ENCODE measurements at places on chromosomes 3 and 15.

GRCh38 chr15:100716456-100717085, 114.2 kb downstream of the ASB7 start:
- DNase-seq, result peak; percentile 44

GRCh38 chr3:97306226-97306625, 458.3 kb upstream of the ARL6 start:
- DNase-seq, result no peak

DNA sequence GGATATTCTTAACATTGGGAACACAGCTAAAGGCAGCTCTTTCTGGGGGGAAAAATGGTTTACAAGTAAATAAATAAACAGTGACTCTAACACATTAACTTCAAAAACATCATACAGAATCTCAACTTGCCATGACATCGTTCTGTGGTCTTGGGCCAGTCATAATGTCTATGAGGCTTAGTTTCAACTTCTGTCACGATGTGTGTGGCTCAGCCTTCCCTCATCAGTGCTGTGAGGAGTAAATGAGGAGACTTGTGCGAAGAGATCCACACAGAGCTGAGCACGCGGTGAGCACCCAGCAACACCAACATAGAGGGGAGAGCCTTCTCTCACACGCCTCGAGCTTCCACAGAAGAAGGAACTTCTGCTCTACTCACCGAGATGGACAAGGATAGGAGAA, 49.0 kb downstream of the DZIP1L start:
- no peak for DNase-seq

GRCh38 chr3:123353227-123353849, 95.6 kb downstream of the ADCY5 start:
- no peak for DNase-seq

- no peak for DNase-seq
Observed at GRCh38 chr15:28994831-28995596, 109.2 kb downstream of the APBA2 start.

- DNase-seq, result no peak
Observed at GRCh38 chr15:100987143-100987542, 68.0 kb downstream of the LRRK1 start.

GRCh38 chr15:99702895-99703602, 30.2 kb downstream of the LYSMD4 start:
- DNase-seq, result no peak

DNA sequence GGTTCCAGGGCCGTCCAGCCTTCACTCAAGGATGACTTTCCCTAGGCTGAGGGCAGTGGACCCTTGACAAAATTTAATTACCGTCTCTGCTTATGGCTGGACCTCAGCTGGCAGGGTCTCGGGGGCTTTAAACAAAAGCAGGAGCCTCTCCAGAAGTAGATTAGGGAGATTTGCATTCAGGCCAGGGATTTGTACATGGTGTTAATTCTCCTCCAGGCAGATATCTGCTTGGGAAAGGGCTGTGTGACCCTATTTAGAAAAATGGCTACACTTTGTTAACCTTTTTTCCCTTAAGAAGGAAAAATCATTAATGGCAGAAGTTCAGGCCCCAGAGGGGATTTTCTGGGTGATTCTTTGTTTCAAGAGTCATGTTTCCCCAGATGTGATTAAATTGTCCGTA, 329.1 kb upstream of the C2CD4B start:
- no peak for DNase-seq

GRCh38 chr3:69339760-69340159, 46.1 kb downstream of the FRMD4B start:
- peak; percentile 70 for DNase-seq

GRCh38 chr15:27662892-27663291, 436.2 kb downstream of the OCA2 start:
- no peak for DNase-seq

DNA sequence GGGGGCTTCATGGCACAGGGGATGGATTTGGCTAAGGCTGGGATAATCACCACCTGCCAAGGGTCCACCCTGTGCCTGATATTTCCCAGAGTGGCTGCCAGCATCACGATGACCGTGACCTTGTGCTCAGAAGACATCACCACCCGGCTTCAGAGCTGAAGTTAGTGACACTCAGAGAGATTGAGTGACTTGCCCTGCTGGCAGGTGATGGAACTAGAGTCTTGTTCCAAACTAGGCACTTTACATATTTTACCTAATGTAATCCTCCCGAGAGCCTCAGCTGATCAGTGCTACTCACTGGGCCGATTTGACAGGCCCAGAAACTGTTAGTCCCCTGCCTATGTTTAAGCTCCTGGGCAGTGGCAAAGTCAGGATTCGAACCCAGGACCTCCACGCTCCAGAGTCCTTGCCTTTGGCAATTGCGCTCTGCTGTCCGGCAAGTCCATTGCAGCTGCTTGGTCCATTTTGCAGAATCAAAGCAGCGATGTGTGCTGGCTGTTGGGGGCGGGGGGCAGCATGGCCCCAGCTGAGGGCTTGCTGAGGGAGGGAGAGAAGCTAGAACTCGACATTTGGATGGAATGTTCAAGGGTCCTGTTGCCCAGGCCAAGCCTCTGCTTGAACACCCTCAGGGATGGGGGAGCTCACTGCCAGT, 74.8 kb upstream of the GATA2 start:
- DNase-seq, result no peak

GRCh38 chr3:16587681-16588060, 17.6 kb downstream of the DAZL start:
- no peak for DNase-seq

DNA sequence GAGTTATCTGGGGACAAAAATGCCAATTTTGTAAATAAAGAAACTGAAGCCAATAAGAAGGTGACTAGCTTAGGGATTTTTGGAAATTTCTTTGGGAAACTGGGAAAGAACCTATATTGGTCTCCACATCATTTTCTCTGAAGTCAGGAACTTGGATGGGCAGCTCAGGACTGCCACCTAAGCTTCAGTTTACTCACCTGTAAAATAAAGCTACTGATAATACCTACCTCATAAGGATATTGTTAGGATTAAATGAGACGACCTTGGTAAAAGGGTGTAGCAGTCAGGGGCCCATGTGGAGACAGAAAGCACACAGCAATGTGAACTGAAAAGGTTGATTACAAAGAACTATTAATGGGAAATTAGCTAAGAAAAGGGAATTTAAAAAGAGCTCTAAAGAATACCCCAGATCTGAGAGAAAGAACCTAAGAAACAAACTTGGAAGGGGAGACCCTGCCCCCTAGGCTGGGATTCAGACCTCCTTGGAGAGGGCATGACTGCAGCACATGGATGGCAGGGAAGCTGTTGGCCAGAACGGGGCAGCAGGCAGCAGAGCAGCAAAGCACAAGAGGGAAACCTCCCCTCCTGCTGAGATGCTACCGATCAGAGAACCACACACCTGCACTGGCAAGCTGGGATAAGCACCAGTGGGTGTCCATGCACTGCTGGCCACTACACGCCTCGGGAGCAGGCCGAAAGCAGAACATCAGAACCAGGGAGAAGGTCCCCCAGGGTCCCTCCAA, 83.7 kb upstream of the THBS1 start:
- no peak for DNase-seq

GRCh38 chr15:32643907-32644445, 2.5 kb downstream of the SCG5 start:
- DNase-seq, result no peak

- DNase-seq, result no peak
Observed at GRCh38 chr15:60941448-60941847, 287.7 kb downstream of the RORA start.

- DNase-seq, result no peak
Observed at GRCh38 chr15:66771351-66771650, 69.3 kb downstream of the SMAD6 start.

DNA sequence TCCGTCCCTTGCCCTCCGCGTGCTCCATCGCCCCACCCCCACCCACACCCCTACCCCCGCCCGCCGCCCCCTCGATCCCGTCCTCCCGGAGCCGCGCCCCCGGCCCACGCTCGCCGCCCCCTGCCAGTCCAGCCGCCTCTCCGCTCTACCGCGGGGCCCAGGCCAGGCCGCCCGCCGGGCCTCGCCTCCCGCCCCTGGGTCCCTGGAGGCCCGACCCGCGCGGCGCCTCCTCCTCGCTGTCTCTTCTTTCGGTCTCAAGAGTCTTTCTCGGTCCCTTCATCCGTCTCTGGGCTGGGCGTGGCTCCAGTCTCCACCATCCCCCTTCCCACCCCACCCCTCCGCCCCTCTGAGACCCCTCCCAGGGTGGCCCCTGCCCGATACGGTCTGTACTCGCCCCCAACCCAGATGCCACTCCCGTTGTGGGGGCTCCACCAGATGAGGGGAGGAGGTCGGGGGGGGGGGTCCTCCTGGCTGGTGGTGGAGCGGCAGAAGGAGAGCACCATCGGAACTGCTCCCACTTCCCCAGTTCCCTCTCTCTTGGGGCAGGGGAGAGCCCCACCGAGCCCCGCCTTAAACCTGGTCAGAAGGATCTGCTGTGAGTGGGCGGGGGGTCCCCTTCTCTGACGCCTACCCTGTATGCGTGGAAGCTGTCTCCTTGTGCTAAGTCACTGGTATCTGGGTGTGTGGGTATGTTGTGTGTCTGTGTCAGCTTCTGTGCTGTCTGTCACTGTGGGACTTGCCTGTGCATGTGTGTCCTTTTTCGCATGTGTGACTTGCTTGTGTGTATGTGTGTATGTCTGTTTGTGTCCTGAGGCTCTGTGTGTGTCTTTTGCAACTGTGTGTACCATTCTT, 1.0 kb downstream of the PRKCD start:
- peak; percentile 91 for DNase-seq

DNA sequence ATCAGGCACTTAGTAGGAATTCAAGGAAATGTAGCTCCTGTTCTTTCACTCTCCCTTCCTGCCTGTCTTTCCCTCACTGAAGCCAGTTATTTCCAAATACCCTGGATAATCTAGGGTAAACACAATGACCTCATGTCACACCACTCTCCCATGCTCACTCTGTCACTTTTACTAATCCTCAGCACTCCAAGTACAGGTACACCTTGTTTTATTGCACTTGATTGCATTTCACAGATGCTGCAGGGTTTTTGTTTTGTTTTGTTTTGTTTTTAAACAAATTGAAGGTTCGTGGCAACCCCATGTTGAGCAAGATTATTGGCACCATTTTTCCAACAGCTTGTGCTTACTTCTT, 40.8 kb downstream of the PPM1L start:
- DNase-seq, result peak; percentile 41

DNA sequence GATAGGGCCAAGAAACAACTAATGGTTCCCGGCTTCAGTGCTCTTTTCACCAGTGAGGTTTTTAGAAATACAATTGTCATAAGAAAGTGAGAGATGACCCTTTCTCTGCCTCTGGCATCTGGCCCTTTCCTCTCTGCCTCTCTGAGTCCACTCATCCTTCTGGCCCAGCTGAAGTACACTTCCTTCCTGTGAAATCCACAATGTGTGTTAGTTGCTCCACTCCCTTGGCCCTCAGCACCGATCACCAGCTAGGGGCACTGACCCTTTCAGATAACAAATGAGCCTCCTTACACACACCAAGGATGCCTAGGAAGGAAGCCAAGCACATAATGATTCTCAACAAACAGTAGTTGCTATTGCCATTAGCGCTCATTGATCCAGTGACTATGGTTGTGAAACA, 2.9 kb upstream of the CAV3 start:
- no peak for DNase-seq

DNA sequence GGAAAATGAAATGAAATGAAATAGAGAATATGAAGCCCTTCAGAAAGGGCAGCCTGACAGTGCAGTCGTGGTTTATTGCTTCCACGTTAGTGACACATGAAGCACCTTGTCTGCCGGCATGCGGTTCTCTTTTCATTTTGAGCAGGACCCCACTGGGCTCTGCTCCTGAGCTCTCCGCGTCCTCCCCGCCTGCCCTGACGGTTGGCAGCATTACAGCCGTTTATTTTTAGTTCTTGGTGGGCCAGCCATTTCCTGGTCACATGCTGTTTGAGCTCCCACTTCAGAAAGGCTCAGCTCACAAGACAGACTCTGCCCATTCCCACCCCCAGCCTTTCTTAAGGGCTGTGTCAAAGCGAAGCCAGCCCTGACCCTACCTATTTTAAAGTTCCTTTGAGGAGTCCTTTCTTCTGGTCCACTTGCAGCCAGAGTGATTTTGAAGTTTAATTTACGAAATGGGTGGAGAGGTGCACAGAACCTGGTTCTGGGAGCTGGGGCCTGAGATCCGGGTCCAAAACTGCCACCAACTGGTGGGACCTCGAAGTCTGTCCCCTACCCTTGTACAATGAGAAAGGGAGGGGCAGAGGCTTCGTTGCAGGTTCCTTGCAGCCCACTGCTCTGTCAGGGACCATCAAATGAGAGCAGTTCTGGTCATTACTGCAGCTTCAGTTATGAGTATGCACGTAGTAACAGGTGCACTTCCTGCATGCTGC, 60.1 kb downstream of the MGLL start:
- DNase-seq, result peak; percentile 86

- DNase-seq, result no peak
Observed at GRCh38 chr3:32018757-32019564, 37.4 kb downstream of the ZNF860 start.

GRCh38 chr3:30184091-30184810, 422.1 kb upstream of the TGFBR2 start:
- no peak for DNase-seq

DNA sequence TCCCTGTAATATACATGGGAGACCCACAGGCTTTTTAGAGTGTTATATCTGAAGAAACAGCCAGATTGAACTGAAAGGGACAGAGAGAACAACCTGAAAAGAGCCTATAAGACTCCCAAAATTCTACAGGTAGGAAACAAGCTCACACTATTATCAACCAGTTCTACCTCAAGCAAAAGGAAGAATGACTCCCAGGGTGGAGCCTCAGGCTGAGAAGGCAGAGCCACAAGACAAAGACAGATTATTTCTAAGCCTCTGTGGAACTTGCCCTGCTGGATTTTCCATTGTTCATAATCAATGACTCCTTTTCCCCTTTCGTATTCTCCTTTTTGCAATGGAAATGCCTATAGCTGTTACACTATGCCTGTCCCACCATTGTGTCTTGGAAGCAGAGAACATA, 95.1 kb upstream of the LMCD1 start:
- no peak for DNase-seq

- DNase-seq, result no peak
Observed at GRCh38 chr3:112688085-112688769, 47.3 kb upstream of the CCDC80 start.

DNA sequence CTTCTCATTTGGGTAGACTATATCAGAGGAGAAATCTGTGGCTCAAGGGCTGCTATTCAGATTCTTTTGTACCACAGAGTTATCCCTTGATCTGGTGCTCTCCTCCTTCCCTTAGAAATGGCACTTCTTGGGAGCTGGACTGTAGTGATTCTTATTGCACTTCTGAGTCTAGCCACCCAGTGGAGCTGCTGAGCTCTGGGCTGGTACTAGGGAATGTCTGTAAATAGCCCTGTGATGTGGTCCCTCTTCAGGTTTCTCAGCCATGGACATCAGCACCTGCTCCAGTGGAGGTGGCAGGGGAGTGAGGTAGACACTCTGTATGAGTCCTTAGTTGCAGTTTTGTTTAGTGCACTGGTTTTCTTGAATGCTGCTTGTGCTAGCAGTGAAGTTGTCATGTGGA, 1292.6 kb downstream of the SI start:
- no peak for DNase-seq

DNA sequence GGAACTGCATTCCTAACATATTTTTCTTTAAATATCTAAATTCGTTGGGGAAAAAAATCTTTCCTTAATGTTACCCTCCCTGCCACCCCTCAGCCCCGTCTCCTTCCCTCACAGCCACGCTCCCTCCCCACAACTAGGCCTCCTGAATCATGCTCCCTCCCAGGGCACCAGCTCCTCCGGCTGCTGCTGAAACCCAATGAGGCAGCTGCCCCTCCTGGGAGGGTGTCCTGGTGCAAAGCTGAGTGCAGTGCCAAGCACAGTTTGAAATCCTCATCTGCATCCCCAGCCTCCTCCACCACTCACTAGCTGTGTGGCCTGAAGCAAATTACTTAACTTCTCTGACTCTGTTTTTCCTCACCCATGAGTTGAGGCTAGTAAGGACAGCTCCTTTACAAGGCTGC, 2.7 kb upstream of the NR2E3 start:
- DNase-seq, result no peak
